ENCODE measurements at places on chromosomes 16 and 17.

DNA sequence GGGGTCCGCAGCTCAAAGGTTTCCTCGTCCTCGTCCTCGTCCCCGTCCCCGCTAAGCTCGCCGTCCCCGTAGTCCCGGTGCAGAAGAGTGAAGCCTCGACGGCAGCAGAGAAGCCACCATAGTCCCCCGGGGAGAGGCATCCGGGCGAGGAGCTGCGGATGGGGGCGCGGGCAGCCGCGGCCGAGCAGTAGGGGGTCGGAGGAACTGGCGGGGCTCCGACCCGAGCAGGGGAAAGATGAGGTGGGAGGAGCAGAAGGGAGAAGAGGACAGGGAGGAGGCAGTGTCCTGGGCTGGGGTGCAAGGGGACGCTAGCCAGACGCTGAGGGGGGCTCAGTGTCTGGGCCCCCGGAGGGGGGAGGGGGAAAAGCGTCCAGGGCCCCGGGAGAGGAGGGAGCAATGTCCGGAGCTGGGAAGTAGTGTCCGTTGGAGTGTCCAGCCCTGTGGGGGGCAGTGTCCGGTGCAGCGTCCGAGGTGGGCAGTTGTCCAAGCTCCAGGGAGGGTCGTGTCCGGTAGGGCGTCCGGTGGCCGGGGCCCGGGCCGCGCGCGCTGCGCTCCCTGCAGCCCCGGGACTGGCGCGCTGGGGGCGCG lies at the start of gene PLEKHH3:
TSS of gene PLEKHH3 (minus strand) at position 571 of the 588 bp plus-strand sequence. CDS start at position 140, 431 bp downstream.
- DNase-seq = no peak

DNA sequence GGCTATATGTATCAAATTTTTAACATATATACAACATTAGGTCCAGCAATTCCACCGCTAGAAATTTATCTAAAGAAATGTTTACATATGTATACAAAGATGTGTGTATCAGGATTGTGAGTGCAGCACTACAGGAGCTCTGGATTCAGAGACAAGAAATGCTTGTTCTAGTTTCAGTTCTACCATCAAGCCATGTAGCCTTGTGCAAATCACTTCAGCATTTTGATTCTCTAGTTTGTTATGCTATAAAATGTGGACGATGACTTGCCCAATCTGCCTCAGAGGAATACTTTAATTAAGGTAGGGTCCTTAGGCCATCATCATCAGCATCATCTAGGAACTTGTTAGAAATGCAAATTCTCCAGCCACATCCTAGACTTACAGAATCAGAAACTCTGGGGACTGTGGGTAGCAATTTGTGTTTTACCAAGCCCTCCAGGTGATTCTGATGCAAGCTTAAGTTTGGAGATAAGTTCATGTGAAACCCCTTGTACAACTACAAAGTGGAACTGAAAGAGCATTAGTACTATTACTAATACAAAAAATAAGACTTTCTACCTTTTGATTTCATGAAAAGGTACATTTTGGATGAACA lies 131.2 kb upstream of the CORO6 start:
- DNase-seq = no peak

DNA sequence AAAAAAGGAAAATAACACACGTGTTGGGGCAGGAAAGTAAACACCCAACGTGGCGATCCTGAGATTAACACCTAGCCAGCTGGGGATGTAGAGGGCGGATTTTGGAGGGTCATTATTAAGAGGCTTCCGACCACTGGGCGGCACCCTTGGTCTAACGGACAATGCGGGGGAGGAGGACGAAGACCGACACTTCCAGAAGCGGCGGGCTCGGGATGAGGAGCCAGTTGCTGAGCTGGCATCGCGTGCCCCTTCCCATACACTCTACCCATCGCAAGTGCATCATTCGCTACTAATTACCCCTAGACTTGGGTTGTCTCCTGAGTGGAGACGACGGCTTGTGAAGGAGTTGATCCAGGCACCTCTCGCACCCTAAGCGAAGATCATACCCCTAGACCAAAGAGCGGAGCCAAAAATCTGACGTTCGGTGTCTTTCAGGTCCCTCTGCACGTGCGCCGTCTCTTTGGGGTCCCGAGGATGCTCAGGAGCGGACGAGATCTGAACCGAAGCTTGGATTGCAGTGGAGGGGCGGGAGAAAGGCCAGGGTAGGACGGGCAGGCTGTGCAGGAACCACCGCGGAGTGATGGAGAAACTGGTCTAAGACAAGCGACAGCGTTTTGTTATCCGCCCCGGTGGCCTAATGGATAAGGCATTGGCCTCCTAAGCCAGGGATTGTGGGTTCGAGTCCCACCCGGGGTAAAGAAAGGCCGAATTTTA lies 17.6 kb downstream of the ZNF213 start:
- peak; percentile 95 for DNase-seq

- DNase-seq = no peak
Observed at GRCh38 chr16:54582631-54583250, 296.2 kb upstream of the IRX3 start.

- DNase-seq = no peak
Observed at GRCh38 chr16:89629827-89630610, 16.6 kb downstream of the DPEP1 start.

- DNase-seq = no peak
Observed at GRCh38 chr17:42138749-42139492, 15.9 kb downstream of the RAB5C start.

DNA sequence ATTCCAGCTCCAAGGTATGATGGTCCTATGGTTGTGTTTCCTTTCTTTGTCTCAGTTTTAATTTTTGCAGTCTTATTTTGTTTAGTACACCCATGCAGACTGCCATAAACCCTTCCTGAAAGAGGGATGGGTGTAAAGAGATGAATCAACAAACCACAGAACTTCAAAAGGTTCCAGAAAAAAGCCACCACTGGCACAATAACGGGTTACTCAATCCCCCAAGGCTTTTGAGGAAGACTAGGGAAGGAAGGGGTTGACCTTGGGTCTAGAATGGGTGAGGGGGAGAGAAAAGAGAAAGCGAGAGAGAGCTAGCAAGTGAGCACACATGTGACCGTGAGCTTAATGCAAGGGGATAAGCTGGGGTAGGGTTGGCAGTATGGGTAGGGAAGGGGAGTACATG lies 168.1 kb downstream of the XYLT1 start:
- no peak for DNase-seq

GRCh38 chr16:13262270-13263090 lies 361.1 kb downstream of the SHISA9 start:
- no peak for DNase-seq

GRCh38 chr16:79811541-79811940 lies 211.0 kb upstream of the MAF start:
- no peak for DNase-seq

DNA sequence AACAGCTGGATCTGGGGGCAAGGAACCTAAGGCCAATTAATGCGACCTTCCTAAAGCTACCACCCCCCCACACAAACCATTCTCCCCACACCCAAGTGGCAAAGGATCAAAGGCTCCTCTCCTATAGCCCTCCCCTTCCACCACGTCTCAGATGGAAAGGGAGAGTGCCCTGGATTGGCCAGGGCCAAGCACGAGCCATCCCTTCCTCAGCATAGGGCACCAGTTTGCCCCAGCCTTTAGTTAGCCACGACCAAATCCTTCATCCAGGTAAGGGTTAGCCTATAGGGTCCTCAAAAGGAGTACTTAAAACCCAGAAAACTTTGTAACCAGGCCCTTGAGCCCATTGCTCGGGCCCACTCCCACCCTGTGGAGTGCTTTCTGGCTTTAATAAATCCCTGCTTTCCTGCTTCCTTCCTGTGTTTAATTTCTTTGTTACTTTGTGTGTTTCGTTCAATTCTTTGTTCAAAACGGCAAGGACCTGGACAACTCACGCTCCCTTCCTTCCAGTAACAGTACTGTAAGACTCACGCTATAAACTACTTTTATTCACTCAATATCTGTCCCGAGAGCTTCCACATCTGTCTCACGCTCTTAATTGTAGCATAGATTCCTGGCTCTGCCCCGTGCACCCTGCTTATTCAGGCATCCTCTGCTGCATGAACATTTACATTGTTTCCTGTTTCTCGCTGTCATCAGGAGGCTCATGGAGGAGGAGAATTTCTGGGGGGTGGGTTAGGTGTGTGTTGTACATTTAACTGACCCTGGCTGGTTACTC lies 62.3 kb downstream of the TNFRSF13B start:
- peak; percentile 18 for DNase-seq

DNA sequence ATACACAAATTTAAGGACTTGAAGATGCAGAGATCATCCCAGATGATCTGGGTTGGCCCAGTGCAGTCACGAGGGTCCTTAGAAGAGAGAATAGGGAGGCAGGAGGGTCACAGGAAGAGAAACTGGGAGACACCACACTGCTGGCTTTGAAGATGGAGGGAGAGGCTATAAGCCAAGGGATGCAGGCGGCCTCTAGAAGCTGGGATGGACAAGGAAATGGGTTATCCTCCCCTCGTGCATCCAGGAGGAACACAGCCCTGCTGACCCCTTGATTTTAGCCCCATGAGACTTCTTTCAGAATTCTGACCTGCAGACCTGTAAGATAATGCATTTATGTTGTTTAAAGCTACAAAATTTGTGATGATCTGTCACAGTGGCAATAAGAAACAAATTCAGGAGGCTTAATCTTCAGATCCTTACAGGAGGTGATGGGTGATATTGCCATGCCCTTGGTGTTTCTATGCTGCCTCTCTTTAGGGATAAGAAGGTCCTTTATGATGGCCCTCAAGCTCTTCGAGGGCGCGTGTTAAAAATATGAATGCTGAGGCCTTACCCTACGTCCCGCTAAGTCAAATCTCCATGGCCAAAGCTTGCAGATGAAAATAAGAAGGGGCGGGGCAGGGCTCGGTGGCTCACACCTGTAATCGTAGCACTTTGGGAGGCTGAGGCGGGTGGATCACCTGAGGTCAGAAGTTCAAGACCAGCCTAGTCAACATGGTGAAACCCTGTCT lies 1.5 kb upstream of the PRM2 start:
- DNase-seq = no peak

GRCh38 chr17:61524319-61524718 lies 66.7 kb downstream of the NACA2 start:
- DNase-seq = no peak

DNA sequence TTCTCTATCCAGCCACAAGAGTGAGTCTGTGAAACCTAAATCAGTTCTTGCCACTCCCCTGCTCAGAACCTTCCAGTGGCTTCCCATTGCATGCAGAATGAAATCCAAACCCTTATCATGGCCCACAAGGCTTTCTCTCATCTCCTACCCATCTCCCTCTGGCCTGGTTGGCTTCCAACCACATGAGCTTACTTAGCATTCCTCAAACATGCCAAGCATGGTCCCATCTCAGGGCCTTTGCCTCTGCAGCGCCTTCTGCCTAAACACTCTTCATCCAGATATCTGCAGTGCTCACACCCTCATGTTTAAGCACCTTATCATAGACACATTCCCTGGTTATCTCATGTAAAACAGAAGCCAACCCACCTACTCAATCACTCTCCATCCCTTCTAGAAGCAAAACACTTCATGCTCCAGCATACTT lies 15.5 kb downstream of the TK2 start:
- no peak for DNase-seq

- no peak for DNase-seq
Observed at GRCh38 chr16:77888871-77889270, 100.5 kb downstream of the VAT1L start.

DNA sequence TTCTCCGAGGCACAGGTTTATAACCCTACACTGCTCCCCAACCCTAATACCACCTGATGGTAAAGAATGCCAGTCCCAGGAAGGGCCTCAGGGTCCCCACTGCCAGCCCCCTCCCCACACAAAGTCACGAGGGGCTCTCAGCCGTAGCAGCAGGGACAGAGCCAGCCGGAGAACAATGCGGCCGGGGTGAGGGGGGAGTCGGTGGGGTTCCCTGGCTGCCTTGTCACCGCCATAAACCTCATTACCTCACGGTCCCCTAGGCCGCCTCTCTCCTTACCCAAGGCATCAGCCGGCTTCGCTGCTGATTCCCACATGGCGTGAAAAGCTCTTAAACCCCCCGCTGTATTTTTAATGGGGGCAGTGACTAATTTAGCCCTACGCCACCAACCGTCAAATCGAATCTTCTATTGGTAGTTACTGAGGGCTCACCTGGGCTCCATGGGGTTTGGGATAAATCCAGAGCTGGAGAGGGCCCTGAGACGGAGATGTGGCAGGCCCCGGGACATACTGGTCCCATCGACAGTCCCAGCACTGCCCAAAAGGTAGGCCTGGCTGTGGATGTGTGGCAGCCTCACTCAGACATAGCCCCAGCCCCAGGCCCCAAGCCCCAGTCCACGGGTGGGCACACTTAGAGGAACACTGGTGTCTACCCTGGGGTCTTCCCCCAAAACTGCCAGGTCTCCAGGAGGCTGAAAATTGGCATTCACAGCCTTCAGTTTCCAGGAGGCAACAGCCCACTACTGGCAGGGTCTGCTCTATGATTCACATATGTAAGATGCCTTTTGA lies 115.3 kb downstream of the C16orf78 start:
- DNase-seq = no peak

DNA sequence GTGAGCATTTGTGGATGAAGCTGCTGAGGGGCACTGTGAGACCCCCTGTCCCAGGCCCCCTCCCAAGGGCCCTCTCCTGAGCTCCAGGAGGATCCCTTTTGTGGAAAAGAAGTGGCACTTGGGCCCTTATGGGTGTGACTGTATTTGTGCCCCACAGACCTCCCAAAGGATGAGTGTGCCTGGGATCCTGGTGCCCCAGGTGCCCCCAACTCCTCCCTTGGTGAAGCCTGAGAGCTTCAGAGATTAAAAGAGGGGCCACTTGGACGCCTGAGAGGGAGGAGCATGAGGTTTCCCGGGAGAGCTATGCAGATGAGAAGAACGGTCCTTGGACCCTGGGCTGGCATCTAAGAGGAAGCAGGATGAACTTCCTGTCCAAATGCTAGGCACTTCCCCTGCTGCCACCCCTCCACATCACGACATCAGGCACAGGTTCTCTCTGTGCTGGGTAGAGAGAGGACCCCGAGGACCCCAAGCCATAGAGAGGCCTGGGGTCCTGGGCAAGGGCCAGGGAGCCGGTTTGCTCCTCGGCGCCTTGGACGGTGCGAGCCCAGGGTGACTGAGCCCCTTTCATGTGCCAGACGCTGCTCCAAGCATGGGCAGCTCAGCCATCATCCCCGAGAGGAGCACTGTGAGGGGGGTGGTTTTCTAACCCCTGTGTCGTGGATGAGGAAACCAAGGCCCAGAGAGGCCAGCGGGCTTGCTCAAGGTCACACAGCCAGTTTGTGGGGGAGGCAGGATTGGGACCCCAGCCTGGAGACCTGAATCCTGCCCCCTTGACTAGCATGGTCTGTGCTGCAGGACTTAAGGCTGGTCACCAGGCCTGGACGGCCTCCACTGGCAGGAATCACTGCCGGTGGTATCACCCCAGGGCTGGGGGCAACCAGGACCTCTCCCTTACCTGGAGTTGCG lies 5.6 kb upstream of the ADAM11 start:
- no peak for DNase-seq

DNA sequence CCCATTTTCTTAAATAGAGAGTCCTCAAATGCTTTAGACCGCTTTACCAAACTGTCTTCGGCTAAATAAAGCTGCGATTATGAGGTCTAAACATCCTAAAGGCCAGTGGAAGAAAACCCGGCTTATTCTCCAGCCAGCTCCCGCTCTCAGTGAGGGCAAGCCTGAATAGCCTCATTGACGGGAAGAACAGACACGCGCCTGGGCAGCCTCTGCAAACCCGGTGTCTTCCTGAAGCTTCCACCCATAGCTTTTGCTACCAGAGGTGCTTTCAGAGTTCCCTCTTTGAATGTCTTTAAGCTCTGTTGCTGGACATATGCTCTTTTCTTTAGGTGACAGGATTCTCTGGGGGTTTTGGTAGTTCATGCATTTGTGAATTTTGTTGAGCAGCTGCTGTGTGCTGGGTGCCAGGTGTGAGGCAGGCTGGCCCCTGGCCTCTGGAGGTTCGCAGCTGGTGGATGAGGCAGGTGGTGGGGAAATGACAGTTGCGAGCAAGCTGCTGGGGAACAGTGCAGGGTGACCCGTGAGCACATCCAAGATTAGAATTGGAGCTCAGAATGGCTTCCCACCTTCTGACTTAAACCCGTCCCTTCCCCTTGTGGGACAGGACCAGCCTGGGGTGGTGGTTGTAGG lies 44.7 kb downstream of the CRISPLD2 start:
- DNase-seq = no peak

Measured in ascending aorta (tissue), 2 donors.